ENCODE measurements at places on chromosomes 6 and 20.

- no peak for DNase-seq
Measured at GRCh38 chr6:40472353-40472752, 114.8 kb downstream of the LRFN2 start.

DNA sequence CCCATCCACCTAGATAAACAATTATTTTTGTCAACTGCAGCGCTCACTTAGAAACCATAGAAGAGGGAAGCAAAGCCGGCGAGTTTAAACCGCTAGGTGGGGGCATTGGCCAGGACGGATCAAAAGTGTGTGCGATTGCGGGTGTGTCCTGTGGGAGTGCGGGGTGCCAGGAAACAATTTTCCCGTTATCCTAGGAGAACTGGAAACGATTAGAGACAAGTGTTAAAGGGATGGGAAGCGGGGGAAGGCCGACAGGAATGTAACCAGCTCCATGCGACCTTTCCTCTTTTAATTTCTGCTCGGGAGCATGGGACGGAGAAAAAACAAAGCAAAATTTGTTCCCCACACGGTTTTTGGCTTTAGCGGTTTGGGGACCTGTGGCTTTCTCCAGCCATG is 2.8 kb upstream of the HTR1B start:
- DNase-seq: peak; percentile 65

DNA sequence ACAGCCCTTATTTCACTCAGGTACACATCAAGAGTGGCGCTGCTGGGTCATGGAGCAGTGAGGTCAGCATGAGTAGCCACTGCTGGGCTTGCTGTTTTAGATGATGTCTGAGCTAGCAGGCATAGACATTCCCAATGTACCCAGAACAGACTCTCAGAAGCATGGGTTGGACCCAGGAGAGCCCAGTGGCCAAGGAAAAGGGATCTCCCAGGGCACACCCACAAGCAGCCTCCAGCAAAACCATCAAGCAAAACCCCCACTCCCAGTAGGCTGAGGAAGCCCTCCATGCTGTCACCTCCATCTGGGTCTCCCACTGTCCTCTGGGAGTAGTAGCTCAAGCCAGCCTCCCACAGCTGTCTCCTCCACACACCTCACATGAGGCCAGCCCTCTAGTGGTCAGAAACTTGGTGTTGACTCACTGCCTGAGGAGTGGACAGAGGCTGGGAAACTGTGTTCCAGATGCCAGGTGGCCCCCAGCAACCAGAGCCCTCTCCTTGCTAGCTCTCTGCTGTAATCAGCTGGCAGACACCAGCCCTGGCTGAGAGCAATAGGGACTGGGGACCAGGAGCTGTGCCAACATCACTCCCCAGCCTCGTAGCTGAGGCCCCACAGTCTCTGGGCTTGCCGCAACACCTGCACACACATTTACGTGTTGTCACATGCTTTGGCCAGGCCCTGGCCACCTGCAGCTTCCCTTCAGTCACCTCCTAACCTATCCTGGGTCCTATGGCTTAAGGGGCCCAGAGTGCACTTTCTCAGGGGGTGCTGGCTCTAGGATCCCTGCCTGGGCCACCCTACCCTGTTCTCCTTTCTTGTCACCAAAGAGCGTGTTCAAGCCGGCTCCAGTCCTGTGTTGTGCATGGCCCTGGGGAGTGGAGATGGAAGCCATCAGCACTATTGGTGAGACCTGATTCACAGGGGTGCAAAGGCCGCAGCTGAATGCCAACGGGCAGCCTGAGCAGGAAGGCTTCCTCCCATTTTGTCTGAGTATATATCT is 1.9 kb upstream of the AP5S1 start:
- DNase-seq: peak; percentile 68

DNA sequence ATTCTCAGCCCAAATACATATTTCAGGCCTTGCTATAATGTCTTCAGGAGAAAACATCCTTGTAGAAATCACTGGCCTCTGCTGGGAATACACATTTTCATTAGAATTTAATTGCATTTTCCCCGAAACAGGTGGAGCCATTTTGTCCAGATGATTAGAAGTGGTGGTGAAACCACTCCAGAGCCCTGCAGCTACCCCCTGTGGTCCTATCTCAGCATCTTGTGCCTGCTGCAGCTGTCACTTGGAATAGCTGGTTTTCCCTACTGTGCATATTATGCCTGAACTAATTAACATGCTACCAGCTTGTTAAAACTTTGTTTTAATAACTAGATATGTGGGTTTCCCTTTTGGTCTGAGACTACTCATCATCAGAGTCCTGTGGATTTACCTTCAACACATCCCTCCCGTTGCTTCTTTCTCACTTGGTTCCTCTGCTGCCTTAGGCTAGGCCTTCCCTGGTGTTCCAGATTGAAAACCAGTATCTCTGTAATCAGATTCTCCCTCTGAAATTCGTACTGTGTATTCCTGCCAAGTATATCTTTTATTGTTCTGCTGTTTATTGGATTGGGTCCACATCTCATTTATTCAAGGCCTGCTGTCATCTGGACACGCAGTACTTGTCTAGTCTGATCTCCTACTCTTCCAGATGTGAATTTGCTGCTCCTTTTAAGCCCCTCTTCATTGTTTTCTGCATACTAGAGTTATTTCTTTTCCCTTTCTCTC is 15.2 kb downstream of the DNAH8 start:
- no peak for DNase-seq

DNA sequence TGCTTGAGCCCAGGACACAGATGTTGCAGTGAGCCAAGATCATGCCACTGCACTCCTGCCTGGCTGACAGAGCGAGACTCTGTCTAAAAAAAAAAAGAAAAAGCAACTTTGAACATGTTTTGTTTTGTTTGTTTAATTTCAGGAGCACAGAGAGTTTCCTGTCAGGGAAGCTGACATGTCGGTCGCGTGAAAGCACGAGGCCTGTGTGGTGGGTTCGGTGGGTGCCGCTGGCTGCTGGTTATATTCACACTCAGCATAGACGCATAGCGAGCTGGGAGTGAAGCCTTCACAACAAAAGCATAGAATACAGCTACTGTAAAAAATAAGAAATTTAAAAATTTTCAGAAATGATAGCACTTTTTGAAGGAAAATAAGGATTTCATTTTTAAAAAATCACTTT is 14.5 kb downstream of the MTG2 start:
- peak; percentile 2 for DNase-seq

GRCh38 chr6:81998432-81998831 is 246.0 kb upstream of the TENT5A start:
- no peak for DNase-seq

GRCh38 chr6:52560462-52560861 is 16.4 kb downstream of the TRAM2 start:
- no peak for DNase-seq

- no peak for DNase-seq
Measured at GRCh38 chr20:16388731-16389130, 184.5 kb downstream of the KIF16B start.

- no peak for DNase-seq
Measured at GRCh38 chr6:48641544-48641943, 530.5 kb upstream of the PTCHD4 start.

DNA sequence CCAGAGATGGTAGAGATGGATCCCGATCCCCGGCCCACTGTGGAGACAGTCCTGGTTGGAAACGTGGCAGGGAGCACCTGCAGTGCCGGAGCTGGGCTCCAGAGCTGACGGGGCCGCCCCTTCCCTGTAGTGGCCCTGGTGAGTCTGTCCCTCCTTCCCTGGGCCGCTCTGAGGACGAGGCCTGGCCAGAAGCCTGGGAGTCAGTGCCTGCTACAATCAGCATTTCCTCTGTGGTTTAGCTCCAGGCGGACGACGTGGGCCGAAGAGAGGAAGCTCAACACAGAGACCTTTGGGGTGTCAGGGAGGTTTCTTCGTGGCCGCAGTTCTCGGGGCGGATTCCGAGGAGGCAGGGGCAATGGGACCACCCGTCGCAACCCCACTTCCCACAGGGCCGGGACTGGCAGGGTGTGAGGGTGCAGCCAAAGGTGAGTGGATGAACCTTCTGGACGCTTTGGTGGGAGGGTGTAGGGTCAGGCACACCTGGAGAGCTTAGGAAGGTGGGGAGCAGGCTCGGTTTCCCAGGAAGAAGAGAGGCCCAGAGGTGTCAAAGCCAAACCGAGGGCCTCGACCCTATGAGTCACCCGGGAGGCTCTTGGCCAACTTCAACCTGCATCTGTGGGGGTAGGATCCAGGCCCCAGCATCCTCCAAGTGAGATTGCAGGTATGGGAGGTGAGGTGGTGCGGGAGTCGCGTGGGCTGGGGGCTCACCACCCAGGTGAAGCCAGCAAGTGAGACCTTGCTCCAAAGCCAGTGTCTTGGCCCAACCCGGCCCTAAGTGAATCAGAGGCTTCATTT is 9.9 kb downstream of the PSMA7 start:
- no peak for DNase-seq

GRCh38 chr6:52603000-52603795 is 26.3 kb upstream of the TRAM2 start:
- DNase-seq: no peak

Measured in right forelimb (tissue), 1 donor.